ENCODE measurements at places on chromosomes 2 and 18.

GRCh38 chr2:20516646-20517341 is 69.9 kb downstream of the RHOB start:
- DNase-seq: no peak

DNA sequence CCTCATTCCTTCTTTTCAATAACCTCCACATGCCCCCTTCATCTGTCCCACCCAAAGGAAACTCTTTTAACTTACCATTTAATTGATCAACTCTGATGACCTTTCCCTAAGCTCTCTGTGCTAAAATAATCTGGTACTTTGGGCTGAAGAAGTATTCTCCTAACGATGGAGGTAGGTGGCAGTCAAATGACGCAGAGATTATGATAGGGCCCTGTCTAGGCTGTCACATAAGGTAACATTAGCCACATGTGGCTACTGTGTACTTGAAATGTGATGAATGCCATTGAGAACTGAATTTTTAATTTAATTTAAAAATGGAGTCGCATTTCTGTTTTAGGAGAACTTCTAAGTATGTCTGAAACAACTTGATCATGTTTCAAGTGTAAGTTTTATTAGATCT is 140.5 kb upstream of the TNP1 start:
- DNase-seq: no peak

- no peak for DNase-seq
Measured at GRCh38 chr2:41871080-41871479, 176.7 kb upstream of the PKDCC start.

DNA sequence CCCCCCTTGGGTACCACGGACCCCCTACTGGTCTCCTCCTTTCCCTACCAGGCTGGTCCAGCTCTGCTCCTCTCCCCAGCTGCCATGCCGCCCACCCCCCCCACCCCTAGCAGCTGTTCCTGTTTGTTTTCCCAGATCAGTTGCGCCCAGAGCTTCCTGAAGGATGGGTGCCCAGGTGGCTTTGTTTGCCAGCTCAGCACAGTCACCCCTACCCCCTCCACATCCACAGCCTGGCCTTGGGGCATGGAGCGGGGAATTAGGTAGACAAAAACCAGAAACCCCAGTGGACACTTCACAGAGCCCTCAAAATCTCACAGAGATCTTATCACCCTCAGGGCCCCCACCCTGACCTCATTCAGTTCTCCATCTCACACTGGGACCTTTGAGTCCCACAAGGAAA is 3.7 kb upstream of the CRYBA2 start:
- no peak for DNase-seq

DNA sequence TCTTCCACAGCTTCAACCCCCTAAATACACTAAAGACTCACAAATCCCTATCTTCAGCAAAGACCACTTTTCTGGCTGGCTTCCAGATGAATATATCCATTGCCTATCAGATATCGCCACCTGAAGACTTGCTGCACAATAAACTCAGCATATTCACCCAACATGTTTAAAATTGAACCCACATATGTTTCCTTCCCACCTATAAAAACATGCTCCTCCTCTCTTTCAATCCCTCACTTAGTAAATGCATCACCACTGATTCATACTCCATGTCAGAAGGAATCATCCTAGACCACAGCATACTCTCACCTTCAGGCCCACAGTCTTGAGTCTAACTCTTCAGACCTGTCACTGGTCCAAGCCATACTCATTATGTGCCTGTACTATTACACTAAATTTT is 5.3 kb downstream of the SPC25 start:
- DNase-seq: no peak

- DNase-seq: no peak
Measured at GRCh38 chr2:53991948-53992347, 21.2 kb upstream of the PSME4 start.

DNA sequence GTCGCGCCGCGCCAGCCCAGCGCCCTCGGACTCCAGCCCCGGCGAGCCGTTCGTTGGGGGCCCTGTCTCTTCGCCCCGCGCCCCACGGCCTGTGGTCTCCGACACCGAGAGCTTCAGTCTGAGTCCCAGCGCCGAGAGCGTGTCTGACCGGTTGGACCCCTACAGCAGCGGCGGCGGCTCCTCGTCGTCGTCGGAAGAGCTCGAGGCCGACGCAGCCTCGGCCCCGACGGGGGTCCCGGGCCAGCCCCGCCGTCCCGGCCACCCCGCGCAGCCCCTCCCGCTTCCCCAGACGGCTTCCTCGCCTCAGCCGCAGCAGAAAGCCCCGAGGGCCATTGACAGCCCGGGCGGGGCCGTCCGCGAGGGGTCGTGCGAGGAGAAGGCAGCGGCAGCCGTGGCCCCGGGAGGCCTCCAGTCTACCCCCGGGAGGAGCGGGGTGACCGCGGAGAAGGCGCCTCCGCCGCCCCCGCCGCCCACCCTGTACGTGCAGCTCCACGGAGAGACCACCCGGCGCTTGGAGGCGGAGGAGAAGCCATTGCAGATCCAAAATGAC is 1.4 kb downstream of the PHLPP1 start:
- peak; percentile 38 for DNase-seq

DNA sequence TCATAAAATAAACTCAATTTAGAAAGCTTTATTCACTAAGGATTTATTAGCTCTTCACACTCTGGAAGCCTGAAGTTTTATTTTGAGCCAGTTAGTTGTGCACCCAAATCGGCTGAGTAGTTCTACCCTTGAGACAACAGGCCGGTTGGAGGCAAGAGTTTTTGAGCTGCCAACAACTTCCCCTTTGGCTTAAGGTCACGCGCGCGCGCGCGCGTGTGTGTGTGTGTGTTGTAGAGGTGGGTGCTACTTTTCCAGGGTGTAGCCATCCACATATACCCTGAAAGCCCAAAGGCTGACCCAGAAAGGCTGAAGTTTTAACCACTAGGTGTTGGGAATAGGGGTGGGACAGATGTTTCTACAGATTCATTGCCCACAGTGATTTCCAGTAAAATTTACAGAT is 150.2 kb upstream of the LHCGR start:
- DNase-seq: no peak

- DNase-seq: no peak
Measured at GRCh38 chr18:30917651-30918050, 124.9 kb downstream of the DSC3 start.

DNA sequence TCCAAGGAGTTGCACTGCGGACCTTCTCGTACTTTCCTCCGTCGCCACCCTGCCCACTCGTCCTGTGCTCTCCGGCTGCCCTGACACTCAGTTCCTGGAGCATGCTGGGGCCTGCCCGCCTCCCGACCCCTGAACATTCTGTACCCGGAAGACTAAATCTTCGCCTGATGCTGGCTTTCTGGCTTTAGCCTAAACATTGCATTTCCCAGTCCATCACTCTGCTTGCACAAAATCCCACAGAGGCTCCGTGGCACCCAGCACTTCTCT is 550 bp upstream of the SFXN5 start:
- no peak for DNase-seq

GRCh38 chr18:43805646-43806194 is 528.4 kb upstream of the SYT4 start:
- DNase-seq: no peak

GRCh38 chr2:70557171-70557838 is 3.7 kb upstream of the TGFA start:
- DNase-seq: no peak

DNA sequence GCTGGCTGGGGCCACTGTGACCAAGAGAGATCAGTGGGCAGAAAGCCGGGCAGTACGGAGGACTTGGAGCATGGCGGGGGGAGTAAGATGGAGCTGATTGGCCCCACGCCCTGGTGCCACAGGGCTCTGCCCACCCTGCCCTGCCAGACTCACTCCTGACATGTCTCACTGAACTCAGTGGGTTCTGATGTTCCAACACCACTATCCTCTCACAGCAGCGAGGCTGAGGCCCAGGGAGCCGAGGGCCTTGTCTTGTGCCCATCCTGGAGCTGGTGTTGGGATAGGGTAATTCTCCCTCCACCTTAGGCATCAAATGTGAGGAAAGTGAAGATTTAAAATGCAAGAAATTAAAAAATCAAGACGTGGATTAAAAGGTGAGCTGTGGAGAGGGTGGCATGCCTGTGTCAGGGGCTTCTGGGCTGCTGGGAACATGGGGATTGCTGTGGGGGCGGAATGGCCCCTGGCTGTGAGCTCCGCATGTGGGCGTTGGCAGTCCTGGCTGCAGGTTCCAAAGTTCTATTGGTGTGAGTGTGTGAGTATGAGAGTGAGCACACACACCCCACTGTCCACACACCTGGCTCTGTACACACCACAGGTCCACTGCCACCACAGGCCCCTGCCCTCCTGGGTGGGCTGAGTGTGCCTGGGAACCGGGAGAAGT is 283.5 kb upstream of the HS6ST1 start:
- DNase-seq: no peak

DNA sequence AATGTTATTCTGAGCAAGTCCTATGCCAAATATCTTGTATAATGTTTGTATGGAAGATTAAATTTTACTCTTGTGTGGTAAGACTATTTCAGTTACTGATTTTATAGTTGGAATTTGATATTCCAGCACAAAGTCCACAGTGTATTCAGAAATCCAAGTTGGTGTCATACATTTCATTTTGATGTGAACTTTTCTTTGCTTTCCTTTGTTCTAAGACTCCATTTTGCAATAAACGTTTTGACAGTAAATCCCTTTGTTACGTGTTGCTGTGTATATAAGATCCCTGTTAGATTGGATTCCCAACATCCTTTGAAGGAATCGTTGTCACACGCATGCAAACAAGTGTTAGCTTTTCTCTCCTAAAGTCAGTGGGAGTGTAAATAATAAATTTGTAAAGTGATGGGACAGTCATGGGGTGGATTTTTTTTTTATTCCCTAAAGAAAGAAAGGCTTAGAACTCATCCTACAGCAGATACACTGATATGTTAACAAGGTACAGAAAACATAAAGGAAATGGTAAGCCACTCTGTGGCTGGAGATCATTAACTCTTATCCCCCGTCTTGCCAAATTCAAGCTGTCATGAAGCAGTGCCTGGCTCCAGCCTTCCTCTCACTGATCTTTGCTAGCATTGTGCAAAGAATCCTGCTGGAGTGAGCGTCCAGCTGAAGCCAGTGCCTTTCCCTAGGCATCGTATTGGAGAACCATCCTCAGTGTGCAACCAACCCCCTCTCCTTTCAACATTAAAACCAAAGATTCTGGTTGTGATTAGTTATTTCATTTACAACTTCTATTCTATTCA is 127.6 kb upstream of the CDCA7 start:
- DNase-seq: no peak

- DNase-seq: no peak
Measured at GRCh38 chr18:57797209-57797651, 5.9 kb downstream of the ATP8B1 start.

- no peak for DNase-seq
Measured at GRCh38 chr18:63161032-63161760, 158.4 kb downstream of the BCL2 start.

DNA sequence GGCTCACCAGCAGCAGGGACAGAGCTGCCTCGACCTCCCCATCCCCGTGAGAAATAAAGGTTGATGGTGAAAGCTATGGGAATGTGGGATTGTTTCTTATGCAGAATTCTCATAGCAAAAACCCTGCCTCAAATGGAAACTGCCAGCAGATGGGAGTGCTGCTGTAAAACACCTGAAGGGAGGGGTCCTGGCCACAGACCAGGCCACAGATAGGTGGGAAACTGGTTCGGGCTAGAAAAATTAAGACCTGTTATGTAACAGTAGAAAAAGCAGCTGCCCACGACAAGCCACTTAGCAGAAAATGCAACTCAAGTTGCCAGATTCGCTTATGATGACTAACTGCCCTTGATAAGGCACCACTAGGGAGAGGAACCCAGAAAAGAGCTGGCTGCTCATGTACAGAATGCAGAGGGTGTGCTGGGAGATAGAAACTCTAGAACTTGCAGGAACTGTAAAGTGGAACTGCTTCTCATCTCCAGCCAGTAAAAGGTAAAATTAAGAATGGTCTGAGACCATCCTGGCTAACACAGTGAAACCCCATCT is 114.5 kb upstream of the SALL3 start:
- DNase-seq: no peak

GRCh38 chr2:181554061-181554830 is 97.1 kb downstream of the ITGA4 start:
- no peak for DNase-seq

GRCh38 chr2:239159476-239159911 is 241.3 kb downstream of the HDAC4 start:
- DNase-seq: no peak

DNA sequence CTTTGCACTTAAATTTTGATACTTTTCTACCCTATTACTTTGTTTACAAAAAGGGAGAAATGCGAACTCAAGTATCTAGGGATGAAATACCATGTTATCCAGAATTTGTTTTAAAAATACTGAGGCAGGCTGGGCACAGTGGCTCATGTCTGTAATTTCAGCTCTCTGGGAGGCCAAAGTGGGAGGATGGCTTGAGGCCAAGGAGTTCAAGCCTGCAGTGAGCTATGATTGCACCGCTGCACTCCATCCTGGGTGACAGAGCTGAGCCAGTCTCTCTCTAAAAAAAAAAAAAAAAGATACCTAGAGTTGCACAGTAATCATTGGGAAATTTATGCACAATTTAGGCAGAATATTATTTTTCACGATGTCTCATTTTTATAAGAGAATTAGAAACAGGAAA is 12.4 kb upstream of the VAPA start:
- DNase-seq: no peak

DNA sequence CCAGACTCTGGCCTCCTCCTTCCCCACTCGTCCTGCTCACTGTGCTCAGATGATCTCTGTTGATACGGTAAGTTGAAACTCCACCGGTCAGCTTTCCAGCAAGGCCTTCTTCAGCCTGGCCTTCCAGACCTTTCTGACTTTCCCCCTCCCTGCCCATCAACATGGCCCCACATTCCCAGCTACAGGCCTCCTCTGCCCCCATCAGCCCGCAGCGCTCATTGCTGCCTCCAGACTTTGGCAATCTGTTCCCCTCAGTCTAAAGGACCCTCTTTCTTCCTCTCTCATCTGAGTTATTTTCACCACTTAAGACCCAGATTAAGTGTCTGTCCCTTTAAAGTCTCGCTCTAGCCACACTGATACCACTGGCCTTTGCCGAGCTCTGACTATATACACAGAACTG is 10.6 kb downstream of the LOXHD1 start:
- no peak for DNase-seq

DNA sequence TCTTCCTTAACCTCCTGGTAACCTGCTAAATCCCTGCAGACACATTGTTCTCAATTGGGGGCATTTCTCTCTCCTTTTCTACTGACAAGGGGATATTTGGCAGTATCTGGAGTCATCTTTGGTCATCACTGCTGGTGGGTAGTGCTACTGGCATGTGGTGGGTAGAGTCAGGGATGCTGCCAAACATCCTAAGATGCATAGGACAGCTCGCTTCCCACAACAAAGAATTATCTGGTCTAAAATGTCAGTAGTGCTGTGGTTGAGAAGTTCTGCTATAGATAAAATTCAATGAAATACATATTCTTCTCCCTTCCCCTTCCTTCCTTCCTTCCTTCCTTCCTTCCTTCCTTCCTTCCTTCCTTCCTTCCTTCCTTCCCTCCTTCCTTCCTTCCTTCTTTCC is 18.7 kb upstream of the LHCGR start:
- DNase-seq: no peak

GRCh38 chr2:61639721-61640120 is 101.6 kb upstream of the XPO1 start:
- DNase-seq: no peak

DNA sequence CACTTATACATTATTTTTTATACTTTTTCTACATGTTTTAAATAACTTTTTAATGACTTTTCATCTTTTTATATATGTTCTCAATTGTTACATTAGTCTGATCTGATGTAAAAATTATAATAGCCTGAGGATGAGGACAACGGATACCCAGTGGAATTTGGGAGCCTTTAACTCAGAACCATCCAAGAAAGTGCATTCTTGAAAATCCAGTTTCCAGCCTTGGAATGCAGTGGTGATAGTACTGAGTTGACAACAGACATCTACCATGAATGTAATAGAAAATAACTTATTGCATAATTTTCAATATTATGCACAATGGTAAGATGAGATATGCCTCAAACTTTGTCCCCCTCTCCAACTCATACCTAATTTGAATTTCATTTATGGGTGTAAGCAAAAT is 120.7 kb upstream of the ZC3H15 start:
- DNase-seq: no peak

All from effector memory CD4-positive, alpha-beta T cell (primary cell).